ENCODE measurements at places on chromosomes 6 and 20. TPM values are rescaled to one million over a fixed set of nuclear protein-coding genes. Genes with fewer than 3 reads are reported as not detected.

Gene TAAR6
- not detected for total RNA-seq

Gene SRSF12
- total RNA-seq, result 0.51 TPM

GRCh38 chr6:104434519-104434918 is 425.2 kb downstream of the HACE1 start:
- DNase-seq, result no peak

Gene TSBP1
- total RNA-seq, result not detected

DNA sequence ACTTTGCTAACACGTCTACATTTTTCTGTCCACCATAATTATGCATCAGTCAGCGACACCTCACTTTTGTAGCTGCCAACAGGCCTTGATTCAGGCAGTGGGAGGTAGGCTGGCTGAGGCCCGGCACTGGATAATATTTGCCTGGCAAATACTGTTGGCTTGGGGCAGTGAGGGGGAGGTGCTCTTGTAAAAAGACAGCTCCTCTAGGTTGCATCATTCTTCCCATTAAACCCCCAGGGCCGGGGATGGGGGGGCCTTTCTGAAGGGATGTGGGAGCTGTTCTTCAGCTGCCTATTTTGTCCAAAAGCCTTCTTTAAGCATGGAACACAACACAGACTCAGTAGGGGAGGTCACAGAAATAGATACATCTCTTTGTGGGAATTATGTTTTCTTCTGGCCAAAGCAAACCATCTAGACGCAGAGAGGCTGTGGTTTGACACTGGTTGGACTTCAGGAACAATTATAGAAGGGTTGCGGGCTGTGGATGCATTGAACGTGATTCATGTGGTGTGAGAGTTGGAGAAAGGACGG is 338.3 kb upstream of the NT5E start:
- no peak for DNase-seq

DNA sequence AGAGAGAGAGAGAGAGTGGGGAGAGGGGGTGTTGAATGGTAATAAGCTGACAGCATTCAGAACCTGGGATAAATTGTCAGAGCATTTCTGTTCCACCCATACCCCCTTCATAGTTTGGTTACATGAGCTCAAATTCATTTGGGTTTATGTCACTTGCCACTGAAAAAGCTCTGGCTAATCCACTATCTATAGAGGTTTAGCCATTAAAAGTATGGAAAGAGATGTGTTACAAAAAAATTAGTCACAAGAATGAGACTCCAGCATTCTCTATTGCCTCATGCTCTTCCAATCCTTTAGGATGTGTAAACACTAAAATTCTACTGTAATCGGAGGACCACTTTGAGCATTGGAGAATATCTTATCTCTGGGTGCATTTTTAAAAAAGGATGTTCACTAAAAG is 297.6 kb upstream of the TCF21 start:
- DNase-seq, result no peak

GRCh38 chr6:138544501-138544900 is 45.2 kb upstream of the NHSL1 start:
- DNase-seq, result no peak

GRCh38 chr6:79057746-79058145 is 20.3 kb downstream of the PHIP start:
- no peak for DNase-seq

GRCh38 chr20:61539706-61540360 is 287.8 kb downstream of the CDH4 start:
- DNase-seq, result no peak

DNA sequence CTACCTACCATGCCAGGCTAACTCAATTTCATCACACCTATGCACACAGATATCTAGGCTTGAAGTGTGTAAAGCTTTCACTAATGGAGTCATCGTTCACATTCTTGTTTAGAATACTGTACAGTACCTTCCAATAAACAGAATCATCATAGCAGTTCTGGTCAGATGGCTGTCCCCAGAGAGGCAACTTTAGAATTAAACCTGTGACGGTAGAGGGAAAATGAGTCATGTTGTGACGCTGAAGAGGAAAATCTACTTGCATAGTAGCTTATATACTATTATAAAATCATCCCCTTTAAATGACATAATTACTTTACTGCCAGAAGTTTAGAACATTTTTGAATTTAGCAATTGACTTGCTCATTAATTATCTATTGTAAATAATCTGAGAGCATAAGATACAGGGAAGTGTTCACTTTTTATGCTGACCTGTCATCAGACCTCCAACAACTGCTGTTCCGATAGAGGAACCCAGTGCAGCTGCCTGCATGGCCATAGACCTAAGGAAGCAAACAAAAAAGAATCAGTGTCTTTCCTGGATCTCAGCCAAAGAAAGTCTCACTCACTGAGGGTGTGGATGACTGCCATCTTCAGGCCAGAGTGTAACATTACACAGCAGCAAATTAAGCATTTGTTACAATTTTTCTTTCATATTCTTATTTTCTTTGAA is 29.8 kb downstream of the RHAG start:
- DNase-seq, result peak; percentile 47

Gene SLC13A3
- 0.54 TPM for total RNA-seq
